T-helper 1 cell (primary cell): ENCODE measurements at places on chromosomes 5 and 9.

- DNase-seq: no peak
Measured at GRCh38 chr5:176822041-176822792, 11.9 kb downstream of the UNC5A start.

- no peak for DNase-seq
Measured at GRCh38 chr5:127941646-127942045, 141.9 kb upstream of the SLC12A2 start.

DNA sequence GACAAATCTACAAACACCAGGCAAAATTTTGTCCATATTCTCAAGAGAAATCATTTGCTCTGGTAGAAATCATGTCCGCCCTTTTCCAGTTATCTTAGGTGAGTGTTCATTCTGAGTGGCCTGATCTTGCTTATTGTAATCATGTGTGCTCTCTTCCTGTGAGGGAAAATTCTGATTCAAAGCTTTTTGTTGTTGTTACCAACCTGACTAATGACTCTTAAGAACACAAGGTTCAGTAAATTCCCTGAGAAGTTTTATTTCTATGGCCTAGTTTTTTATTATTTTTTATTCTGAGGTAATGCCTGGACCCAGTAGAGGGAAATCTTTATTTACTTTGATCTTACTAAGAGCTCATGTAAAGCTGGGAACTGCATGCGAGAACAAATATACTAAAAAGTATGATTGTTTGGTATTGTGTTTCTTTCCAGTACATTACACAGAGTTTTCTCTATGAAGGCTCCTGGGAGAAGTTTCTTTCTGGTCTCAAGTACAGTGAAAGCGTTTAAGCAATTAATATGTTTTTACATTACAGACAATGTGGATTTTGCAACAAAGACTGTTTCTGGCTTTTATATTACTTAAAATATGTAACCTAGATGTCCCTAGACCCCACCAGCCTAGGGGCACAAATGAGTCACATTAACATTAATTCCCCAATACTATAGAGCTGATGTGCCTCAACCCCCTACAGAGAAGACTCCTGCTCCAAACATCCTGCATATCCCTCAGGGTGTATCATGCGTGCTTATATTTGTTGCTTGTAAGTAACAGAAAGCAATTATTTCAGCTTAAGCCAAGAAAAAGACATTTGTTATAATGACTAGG, 138.1 kb downstream of the TMEM167A start:
- no peak for DNase-seq

- no peak for DNase-seq
Measured at GRCh38 chr9:93121316-93122241, 12.5 kb downstream of the NINJ1 start.

DNA sequence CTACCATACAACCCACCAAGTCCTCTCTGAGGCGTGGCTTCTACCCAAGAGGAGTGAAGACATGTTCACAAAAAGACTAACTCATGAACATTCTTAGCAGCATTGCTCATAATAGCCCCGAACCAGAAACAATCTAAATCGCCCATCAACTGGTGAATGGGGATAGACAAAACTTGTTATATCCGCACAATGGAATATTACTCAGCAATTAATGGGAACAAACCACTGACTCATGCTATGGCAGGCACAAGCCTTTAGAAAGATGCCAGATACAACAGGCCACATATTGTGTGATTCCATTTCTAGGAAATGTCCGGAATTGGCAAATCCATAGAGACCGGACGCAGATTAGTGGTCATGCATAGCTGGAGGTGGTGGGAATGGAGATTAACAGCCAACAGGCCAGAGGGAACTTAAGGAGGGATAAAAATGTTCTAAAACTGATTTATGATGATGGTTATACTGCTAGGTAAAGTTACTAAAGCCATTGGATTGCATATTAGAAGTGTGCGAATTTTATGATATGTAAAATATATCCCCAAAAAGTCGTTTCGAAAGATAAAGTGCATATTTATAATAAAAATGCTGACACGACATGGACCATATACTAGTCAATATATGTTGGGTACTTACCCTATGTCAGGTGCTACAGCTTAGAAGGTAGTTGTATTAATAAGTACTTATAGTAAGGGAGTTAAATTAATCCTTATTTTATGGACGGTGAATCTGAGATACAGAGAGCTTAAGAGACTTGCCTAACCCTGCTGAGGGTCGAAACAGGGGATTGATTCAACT, 55.4 kb downstream of the LHX2 start:
- no peak for DNase-seq

DNA sequence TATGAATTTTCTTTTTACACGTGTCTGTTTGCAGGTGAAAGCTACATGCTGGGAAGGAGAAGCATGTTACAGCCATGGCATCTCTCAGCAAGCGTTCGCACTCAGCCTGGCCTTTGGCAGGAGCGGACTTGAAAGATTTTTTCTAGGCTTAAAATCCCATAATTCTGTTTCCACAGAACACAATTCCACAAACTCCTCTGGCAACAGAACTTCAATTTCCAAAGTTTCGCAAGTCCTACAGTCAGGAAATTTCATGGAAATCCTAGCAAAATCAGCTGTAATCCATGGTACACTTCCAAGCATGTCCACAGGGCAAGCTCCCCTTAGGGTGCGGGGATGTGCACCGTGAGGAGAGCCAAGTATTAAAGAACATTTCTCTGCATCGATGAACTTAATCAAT, 35.9 kb downstream of the SUB1 start:
- DNase-seq: no peak

DNA sequence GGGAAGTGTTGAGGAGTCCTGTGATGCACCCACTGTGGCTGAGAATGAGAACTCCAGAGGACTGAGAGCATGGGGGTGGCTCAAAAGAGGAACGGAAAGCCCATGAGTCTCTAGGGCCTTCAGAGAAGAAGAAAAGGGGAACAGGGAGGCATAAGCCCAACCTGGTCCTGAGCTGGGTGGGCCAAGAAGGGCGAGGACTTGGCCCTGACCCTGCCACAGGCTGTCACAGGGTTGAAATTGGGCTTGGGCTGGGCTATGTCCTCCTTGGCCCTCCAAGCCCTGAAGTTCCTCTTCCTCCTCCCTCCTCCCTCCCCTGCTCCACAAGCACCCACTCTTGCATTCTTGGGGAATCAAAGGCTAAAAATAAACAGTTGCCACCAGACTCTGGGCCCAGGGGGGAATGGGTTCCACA, 49.3 kb upstream of the PPARGC1B start:
- no peak for DNase-seq

GRCh38 chr9:104091116-104091515, 3.0 kb upstream of the SMC2 start:
- no peak for DNase-seq

DNA sequence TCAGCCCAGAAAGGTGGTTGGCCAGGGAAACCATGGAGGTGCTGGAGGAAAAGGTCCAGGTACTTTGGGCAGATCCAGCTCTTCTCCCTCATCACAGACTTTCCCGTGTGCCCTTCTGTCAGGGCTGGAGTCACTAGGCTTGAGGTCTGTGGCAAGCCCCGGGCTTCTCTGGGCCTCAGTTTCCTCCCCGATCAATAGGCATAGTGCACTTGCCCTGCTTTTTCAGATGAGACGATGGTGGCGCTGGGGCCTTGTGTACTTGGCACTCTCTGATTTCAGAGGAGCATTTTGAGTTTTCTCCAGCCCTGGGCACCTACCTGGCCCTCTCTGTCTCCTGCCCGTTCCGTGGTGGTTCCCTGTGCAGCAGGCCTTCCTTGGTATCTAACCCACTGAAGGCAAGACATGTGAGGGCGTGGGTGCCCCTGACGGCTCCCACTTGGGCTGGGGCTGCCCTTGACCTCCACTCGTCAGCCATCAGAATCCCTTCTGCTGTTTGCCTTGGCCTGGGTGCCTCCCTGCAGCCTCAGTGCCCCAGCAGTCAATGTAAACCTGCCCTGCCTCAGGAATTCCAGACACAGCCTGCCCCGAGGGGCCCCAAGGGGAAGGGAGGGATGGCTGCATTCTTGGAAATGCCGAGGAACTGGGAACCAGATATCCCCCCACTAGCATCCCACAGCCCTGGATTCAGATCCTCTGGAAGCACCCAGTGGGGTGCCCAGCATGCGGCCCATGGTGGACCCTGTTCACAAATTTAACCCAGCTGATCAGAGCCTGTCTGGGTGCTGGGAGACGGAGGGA, 66.3 kb upstream of the COL5A1 start:
- no peak for DNase-seq
